Lower leg skin (tissue), 4 donors: ENCODE measurements at places on chromosomes 6 and 20. TPM values are rescaled to one million over a fixed set of nuclear protein-coding genes. Genes with fewer than 3 reads are reported as not detected.

GPR63 gene
- total RNA-seq: 0.34 TPM

DEFB124 gene
- not detected for total RNA-seq

GPLD1 gene
- total RNA-seq: 58.6 TPM

ILRUN gene
- total RNA-seq: 62.0 TPM

HLA-DOA gene
- total RNA-seq: 47.9 TPM
